CD4-positive, alpha-beta T cell treated with Interleukin-17A for 1 hour (primary cell): ENCODE measurements at places on chromosomes 7 and 10.

- no peak for DNase-seq
These were observed 20.2 kb upstream of the TMEM72 start for GRCh38 chr10:44890696-44891563.

DNA sequence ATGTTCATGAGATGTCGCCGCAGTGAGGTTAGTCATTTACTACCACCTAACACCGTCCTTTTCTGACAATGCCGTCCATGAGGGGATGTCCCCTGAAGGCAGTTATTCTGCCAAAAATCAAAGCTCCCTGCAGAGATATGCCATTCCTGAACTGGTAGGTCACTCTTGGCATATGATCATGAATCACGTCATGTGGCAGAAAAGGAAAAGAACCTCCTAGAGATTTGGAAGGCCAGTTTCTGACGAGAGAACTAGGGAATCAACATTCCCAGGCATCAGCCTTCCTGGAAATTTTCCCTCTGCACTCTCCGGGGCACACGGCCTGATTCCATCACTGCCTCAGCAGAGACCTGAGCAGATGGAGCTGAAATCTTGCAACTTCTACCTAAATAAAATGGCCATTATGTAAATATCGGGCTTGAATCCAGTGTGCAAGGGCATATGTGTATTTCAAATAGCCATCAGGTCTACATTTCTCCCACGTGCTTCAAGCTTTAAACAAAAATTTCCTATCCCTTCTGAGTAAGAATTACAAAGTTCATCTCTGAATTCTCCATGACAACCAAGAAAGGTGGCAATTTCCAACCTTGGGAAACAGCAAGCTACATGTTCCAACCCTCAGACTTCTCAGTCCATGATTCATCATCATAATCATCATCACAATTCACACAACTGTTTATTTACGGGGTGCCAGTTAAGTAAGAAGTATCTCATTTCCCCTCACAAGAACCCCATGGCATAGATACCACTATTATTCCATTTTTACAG lies 46.5 kb downstream of the AMPH start:
- no peak for DNase-seq

DNA sequence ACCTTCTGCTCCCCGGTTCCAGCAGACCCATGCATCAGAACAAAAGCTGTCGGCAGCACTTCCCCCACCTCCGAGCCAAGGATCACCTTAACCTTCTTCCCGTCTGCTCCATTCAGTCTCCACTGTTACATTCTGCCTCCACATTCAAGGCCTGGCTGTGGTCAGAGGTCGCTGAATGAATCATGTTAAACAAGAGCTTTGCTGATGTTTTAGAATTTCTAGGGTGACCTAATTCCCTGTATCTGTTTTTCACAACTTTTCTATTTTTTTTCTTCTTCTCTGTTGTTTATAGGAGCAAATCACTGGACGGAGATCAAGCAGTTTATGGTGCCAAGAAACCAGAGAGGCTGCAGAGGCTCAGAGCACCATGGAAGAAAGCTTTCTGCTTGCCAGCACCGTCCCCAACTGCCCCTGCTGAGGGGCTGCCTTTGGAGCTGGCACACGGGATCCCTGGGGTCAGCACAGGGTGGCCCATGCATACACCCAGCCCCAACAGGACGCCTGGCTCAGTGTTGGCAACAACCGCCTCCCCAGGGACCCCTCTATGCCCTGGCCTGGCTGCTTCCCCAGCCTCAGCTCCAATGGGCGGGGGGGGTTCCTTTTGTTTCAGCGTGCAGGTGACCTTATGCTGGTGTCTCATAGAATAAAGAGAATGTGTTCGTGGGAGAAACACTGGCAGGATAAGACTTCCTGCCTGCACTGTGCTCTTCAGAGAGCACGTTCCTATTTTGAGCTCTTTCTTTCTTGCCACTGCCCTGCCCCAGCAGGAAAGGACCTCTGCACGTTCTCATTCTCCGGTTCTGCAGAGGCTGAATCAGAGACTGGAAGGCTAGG lies 182.7 kb upstream of the LYZL2 start:
- DNase-seq, result no peak

DNA sequence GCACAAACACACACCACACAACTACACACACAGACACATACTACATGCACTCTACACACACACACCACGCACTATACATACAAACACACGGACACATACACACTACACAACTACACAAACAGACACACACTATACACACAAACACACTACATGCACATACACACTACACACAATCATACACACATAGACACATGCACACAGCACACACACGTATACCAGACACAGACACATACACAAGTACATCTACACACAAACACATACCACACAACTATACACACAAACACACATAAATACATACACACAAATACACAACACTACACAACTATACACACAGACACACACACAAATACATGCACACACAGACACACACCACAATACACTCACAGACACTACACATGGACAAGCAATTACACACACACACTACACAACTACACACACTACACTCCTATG lies 4.6 kb downstream of the GPR15LG start:
- no peak for DNase-seq

DNA sequence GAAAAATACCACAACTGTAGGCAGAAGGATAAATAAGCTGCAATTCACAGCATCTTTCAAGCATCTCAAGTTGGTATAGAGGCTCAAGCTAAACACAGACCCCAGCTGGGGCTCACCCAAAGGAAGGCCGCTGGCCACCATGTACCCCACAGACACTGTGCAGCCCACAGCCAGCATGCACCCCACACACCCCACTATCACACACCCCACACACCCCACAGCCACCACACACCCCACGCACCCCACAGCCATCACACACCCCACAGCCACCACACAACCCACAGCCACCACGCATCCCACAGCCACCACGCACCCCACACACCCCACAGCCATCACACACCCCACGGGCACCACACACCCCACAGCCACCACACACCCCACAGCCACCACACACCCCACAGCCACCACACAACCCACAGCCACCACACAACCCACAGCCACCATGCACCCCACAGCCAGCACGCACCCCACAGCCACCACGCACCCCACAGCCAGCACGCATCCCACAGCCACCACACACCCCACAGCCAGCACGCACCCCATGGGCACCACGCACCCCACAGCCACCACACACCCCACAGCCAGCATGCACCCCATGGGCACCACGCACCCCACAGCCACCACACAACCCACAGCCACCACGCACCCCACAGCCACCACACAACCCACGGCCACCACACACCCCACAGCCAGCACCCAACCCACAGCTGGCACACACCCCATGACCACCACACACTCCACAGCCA lies 214.7 kb downstream of the DNAJB6 start:
- DNase-seq, result no peak

- no peak for DNase-seq
These were observed 165.9 kb upstream of the SH2B2 start for GRCh38 chr7:102120666-102121195.

DNA sequence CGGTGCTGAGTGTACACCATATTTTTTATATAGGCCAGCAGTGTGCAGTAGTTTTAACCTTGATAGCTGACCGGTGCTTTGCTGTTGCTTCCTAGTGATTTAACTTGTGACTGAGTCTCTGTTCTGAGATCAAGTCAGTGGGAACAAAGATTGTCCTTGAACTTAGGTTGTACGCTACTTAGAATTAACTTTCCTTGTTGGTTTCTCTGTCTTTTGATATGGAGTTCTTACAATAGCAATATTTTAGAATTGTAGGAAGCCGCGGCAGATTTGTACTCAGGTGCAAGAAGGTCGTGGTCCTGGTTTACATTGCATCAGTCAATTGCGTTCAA lies 1.3 kb downstream of the DDX21 start:
- no peak for DNase-seq

DNA sequence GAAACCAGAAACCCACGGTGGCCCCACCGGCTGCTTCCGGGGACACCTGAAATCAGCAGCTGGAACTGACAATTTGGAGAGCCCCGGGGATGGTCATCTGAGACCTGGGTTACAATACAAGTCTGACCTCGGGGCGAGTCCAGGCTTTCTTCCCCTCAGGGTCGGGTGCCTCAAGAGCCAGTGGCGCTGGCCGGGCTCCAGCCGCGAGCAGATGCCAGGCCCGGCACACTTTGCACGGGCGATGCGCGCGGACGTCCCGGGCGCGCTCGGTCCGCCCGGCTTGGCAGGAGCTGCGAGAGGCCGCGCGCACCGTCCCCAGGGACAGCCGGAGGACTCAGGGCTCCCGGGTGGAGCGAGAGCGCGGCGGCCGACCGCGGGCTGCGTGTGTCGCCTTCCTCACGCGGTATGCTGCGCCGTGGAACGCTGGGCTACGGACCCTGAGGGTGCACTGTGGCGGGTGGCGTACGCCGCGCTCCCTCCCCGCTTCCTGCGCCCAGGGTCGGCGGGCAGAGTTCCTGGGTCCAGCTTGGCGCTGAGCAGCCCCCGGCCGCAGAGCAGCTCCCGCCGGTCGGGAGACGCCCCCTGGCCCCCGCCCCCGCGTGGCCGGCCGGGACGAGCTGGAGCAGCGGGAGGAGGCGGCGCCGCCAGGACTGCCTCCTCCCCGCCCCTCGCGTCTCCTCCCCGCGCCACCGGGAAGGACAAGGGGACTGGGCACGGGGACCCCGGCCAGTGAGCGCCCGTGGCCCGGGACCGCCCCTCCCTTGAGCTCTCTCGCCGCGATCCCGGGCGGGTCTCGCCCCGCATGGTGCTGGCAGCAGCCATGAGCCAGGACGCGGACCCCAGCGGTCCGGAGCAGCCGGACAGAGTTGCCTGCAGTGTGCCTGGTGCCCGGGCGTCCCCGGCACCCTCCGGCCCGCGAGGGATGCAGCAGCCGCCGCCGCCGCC lies at the start of gene RBM20:
Gene RBM20, plus strand, starts transcription at position 684 of the 945 bp plus-strand sequence. Its CDS starts 119 bp downstream, at position 803.
- DNase-seq, result no peak

DNA sequence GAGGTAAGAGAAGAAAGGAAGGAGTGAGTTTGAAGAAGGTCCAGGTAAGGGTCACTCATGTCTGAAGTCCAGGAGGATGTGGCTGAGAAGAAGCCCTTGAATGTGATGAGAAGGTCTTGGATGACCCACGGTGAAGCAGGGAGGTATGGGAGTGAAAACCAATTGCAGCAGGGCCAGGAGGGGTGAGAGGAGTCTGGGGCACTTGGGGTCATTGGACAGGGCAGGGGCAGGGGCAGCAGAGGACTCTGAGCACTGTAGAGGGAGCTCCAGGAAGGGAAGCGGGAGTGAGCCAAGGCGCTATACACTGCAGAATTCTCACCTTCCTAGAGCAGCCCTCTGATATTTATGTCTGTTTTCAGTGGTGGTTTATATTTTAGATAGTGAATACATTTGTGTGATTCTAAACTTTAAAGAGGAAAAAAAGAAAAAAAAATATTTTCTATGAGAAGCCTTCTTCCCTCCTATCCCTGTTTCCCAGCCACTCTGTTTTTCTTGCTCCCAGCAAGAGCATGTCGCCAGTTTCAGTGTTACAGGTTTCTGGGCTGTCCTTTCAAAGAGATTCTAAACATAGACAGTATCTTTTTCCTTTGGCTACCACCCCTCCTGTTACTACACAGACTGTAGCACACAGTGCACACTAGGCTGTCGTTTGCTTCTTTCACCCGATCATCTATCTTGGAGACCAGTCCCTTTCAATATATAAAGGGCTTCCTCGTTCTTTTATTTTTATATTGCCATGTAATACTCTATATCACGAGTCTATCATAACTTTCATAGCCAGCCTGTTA lies 24.5 kb downstream of the BLVRA start:
- no peak for DNase-seq

DNA sequence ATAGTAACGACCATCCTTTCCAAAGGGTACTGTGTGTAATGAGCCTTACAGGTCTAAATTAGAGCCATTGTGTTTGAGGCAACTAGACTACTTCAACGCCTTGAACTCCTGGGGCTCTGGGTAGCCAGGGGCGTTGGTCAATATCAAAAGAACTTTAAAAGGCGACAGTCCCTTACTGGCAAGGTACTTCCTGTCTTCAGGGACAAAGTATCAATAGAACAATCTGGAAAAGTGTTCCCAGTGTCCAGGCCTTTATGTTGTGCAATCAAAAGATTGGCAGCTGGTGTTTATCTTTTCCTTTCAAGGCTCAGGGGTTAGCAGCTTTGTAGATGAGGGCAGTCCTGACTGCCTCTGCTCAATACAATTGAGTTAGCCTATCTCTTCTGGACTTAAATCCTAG lies 284.3 kb downstream of the PARD3 start:
- no peak for DNase-seq

GRCh38 chr7:80760292-80760691 lies 121.8 kb downstream of the CD36 start:
- no peak for DNase-seq

- DNase-seq, result no peak
These were observed 23.0 kb upstream of the ING3 start for GRCh38 chr7:120927454-120928103.

GRCh38 chr7:85890244-85890811 lies 703.5 kb upstream of the SEMA3D start:
- no peak for DNase-seq

GRCh38 chr7:133860628-133861335 lies 266.4 kb upstream of the LRGUK start:
- DNase-seq, result no peak

DNA sequence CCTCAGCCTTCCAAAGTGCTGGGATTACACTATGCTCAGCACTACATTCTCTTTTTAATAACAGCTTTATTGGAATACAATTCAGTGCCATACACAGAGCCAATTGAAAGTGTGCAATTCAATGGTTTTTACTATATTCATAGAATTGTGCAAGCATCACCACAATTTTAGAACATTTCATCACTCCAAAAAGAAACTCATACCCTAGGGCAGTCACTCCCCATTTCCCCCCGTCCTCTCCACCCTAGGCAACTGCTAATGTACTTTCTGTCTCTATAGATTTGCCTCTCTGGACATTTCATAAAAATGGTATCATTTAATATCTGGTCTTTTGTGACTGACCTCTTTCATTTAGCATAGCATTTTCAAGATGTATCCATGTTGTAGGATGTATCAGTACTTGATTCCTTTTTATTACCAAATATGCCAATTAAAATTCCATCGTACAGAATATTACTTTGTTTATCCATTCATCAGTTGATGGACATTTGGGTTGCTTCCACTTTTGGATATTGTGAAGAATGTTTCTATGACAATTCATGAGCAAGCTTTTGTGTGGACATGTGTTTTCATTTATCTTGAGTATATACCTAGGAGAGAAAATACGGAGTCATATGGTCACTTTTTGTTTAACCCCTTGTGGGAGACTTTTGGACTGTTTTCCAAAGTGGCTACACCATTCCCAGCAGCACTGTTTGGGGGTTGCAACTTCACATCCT lies 6.3 kb upstream of the XPNPEP1 start:
- DNase-seq, result no peak

- no peak for DNase-seq
These were observed 75.4 kb downstream of the PROSER2 start for GRCh38 chr10:11898372-11899066.

DNA sequence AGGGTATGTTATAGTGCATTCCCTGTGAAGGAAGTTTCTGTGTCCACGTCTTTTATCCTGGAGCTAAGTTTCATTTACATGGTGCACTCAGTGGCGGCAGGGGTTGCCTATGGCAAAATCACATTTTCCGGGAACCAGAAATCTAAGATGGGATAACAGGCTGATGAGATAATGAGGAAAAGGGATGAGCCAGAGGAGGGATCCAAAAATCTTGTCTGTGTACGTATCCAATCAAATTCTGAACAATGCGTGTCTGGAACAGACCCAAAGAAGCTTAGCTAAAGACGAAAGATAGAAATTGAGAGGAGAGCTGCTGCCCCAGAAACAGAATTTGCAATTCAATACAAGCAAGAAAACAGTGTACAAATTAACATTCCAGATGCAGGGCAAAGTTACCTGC lies 16.1 kb downstream of the LANCL2 start:
- DNase-seq, result no peak

GRCh38 chr10:86330778-86331763 lies 35.5 kb downstream of the GRID1 start:
- no peak for DNase-seq

- no peak for DNase-seq
These were observed 44.0 kb downstream of the NRP1 start for GRCh38 chr10:33290321-33291052.
